ENCODE measurements at places on chromosomes 12 and 14.

DNA sequence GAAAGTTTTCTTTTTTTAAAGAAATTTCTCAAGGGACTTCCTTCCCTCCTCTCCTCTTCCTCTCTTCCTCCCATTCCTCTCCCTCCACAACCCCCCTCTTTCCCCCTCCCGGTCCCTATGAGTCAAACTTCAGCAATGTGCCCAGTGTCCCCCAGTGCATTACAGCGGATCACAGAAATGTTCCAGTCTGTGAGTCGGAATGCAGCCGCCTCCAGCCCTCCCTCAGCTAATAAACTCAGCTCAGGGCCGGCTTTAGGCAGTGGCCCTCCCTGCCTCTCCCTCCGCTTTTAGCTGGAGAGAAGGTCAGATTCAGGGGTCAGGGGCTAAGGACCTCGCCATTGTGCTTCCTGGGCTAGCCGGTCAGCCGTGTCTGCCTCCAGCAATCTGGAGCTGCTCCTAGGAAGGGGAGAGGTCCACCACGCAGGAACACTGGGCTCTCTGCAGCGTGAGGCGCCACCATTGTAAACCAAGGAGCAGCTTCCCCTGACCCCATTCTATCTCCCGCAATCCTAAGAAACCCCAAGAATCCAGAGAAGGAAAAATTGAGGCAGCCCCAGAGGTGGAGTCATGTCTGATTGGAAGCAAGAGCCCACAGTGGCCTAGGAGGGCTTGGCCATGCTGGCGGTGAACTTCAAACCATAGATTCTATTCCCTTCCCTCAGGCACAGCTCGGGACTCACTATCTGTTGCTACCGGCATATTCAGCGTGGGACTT, 1.1 kb upstream of the HDAC7 start:
- DNase-seq, result no peak

DNA sequence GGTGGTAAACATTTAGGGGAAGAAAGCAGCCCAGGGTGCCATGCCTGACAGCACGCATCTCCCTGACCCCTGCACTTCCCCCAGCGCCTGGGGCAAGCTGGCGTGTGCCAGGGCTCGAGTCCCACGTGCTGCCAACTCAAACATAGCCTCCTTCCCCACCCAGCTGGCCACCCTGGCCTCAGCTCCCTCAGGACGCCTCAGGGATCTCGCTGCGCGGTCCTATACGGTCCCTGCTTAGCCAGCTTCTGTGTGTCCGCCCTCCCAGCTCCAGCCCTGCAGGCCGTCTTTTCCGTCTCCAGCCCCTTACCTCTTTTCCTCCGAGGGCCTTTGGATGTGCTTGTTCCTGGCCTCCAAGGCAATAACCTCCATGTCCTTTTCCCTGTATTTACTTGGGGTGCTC, 71.0 kb downstream of the TESC start:
- DNase-seq, result no peak

GRCh38 chr12:83841620-83842019, 1071.0 kb downstream of the SLC6A15 start:
- no peak for DNase-seq

DNA sequence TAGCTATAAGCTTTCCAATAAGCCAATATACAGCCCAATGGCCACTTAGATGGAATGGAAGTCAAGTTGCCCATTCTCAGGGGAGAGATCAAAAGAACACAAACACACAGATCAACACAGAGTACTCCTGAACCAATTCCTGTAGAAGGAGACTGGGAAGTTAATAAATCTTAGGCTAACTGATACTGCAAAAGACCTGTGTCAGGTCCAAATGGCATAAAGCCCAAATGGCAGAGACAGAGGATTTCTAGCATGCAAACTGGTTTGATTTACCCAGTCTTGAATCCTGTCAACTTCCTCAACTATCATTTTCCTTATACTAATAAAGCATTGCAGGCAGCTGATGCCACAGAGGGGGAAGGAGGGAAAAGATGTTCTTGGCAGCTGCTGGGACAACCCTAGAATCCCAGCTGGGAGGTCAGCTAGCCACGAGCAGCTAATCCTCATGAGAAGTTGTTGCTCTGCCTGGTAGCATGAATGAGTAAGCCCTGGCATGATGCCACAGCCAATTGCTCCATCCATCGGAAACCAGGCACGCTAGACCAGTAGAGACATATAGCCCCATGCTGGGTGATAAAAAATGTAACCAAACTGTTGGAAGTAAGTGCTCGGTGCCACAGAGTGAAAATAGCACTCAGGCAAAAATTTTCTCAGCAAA, 26.2 kb downstream of the ANG start:
- no peak for DNase-seq
